ENCODE measurements at places on chromosomes 2 and 18. TPM values are rescaled to one million over a fixed set of nuclear protein-coding genes. Genes with fewer than 3 reads are reported as not detected.

GRCh38 chr18:74745633-74746403 is 148.1 kb downstream of the ZNF407 start:
- no peak for DNase-seq

DNA sequence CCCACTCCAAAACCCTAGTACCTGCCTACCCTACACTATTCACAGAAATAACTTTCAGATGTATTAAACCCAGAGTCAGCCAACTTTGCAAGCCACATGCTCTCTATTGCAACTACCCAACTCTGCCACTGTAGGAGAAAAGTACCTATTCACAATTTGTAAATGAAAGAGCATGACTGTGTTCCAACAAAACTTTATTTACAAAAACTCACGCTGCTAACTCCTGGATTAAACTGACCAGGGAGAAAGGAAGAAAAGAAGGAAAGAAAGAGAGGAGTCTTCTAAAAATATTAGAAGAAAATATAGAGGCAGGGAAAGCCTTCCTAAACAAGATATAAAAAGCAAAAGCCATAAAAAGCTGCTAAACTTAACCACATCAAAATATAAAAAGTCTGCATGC is 24.6 kb downstream of the SLC1A4 start:
- no peak for DNase-seq

- no peak for DNase-seq
Observed at GRCh38 chr2:161436411-161436810, 20.3 kb downstream of the TBR1 start.

DNA sequence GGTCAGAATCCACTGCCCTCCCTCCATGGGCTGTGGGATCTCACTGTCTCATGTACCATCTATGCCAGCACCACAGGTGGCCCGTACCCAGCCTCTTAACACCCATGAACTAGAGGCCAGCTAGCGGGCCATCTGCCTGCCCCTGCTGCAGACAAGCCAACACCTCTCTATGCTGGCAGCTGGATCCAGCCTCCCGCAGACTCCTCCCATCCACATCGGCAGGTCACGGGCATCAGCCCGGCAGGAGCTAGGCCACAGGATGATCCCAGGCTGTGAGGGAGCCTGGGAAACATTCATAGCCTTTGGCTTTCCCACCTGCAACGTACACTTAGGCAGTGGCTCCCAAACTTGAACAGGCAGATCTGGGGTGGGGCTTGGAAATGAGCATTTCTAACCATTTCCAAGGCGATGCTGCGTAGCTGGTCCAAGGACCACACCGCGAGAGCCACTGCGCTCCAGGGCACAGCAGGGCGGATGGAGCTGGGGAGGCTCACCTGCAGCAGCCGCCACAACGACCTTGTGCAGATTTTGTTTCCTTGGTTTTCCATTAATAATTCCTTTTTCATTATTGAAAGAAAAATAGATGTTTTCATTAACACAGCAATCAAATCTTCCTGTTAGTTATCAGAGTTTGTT is 114.7 kb downstream of the KCNF1 start:
- peak; percentile 39 for DNase-seq

Gene CCDC178
- total RNA-seq = not detected

Gene TGFA
- total RNA-seq = 6.3 TPM

Gene LRRC30
- total RNA-seq = 2.7 TPM

Gene MAP3K19
- 0.21 TPM for total RNA-seq

Gene DES
- total RNA-seq = 5,232 TPM

Gene NYAP2
- 0.10 TPM for total RNA-seq
